Activated CD4-positive, alpha-beta T cell treated with anti-CD3 and anti-CD28 coated beads, Interleukin-2, amount 50 U/mL, for 4 hours (primary cell): ENCODE measurements at places on chromosomes 11 and 22.

GRCh38 chr22:34760276-34761008 is 305.5 kb upstream of the ISX start:
- no peak for DNase-seq

DNA sequence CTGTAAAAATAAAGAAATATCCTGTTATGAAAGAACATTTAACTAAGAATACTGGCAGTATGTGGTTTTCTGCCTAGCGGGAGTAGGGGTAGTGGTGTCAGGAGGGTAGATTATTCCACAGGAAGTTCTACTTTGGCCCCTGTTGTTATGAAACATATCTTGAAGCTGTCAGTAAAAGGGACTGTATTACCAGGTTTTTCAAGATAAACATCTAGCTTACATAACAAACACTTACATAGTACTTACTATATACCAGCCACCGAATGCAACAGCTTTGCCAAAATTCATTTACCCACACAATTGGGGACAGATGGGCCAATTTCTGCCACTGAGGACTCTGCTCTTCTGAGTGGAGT is 3.7 kb downstream of the TMEM123 start:
- DNase-seq, result no peak

- no peak for DNase-seq
Measured at GRCh38 chr11:206526-207207, 532 bp downstream of the BET1L start.

DNA sequence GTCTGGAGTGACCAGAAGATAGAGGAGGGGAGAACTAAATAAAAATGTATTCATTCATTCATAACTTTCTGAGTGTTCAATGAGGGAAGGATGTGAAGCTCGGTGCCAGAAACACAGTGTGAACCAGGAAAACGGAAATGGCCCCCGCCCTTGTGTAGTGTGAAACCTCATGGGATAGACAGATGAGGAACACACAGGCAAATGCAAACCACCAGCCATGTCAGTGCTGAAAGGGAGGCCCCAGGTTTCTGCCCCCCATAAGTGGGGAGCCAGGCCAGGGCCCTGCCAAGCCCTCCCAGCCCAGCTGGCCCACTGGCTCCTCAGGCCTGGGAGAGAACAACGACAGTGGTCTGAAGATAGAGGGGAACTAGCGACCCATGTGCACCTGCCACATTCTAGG is 30.5 kb downstream of the LARGE1 start:
- DNase-seq, result no peak

GRCh38 chr11:27085605-27086004 is 45.0 kb downstream of the BBOX1 start:
- no peak for DNase-seq

GRCh38 chr11:78446210-78446609 is 28.6 kb upstream of the GAB2 start:
- no peak for DNase-seq

GRCh38 chr11:926341-926916 is 759 bp downstream of the AP2A2 start:
- no peak for DNase-seq

DNA sequence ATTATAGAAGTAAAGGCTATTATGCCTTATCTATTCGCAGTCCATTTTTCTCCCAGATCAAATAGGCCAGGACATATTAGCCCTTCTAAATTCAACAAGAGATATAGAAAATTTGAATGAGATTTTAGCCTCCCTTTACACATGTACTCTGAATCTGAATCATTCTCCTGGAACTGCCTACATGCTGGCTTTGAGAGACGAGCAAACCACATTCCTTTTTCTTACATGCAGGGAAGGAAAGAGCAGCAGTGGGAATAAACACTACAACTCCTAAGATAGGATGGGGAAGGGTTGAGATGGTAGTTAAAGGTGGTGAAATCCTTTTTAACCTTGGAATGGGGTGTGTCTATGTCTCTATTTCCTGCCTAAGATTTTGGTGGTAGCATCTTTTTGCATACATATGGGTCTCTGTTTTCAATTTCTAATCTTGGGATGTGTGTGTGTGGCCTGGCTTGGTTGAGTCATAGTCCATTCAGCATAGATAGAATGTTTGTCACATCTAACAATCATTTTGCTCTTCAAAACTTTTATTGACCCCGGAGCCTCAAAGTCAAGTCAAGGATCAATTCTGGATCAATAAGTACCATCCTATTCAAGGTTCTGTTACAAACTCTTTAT is 11.1 kb upstream of the OOSP2 start:
- DNase-seq, result no peak

DNA sequence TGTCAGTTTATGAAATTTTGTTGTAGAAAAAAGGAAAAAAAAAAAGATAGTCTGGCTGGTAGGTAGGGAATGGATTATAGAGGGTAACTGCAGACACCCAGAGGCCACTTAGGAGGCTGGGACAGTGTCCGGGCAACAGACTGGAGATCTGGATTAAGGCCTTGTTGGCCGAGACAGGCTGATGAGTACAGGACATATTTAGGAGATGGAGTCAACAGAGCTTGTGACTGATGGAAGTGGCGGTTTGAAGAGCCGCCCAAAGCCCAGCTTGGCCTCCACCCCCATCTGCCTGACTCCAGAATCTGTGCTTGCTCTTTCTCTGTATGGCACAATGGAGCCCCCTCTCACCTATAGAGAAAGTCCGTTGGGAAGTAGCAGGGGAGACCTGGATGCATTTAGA is 7.6 kb downstream of the PLEKHB1 start:
- DNase-seq, result no peak

- DNase-seq, result no peak
Measured at GRCh38 chr22:26534171-26534855, 22.0 kb upstream of the TFIP11 start.

DNA sequence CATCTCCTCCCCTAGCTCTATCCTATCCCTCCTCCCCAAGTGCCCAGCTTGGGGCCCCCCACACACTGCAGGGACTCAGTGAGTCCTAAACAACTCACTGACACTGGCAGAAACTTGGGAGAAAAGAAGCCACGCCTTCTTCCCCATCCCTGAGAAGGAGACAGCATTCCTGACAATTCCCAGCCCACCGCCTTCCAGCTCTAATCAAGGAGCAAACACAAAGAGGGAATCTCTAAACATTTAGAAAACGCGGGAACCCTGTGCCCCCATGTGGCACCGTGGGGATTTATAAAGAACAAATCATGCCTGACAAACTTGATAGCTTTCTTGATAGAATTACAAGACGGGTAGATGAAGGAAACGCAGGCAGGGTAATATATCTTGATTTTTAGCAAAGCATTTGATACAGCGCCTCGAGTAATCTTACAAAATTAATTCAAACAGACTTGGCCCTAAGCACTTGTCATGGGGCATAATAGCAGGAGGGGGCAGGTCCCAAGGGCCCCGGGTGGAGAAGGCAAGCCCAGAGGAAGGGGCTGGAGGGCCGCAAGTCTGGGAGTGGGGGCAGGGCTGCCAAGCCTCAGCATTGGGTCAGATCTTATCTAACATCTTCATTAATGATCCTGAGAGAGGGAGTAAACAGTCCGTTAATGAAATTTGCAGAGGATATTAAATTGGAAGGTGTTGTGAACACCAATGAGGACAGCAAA is 4.5 kb downstream of the CHST1 start:
- no peak for DNase-seq

GRCh38 chr11:68855205-68855981 is 13.7 kb upstream of the CPT1A start:
- no peak for DNase-seq

DNA sequence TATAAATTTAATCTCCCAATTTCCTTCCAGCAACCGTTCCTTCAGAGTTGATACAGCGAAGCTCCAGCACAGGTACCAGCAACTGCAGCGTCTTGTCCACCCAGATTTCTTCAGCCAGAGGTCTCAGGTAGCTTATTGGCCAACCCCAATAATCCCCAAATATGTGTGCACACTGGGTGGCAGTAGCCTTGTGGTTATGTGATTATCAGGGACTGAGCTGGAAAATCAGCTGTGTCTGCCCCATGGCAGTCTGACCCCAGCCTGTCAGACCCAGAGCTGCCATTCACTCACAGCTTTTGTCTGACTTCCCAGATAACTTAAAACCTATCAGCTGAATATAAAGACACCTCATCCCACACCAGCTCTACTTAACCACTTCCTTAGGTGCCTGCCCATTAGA is 2.0 kb downstream of the HSCB start:
- DNase-seq, result no peak

GRCh38 chr11:68191661-68192579 is 21.2 kb downstream of the KMT5B start:
- DNase-seq, result no peak

DNA sequence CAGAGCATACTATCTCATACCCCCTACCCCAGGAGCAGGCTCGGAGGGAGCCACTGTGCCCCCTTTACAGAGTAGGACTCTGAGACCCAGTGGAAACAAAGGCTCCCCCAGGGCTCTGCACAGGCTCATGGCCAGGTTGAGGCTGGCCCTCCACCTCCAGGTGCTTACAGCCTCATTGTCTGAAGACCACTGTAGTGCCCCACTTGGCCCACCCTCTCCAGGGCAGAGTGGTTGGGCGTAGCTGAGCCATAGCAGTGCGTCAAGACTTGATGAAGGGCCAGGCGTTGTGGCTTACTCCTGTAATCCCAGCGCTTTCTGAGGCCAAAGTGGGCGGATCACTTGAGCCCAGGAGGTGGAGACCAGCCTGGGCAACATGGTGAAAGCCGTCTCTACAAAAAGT is 1.7 kb downstream of the ANKRD13D start:
- DNase-seq, result no peak

DNA sequence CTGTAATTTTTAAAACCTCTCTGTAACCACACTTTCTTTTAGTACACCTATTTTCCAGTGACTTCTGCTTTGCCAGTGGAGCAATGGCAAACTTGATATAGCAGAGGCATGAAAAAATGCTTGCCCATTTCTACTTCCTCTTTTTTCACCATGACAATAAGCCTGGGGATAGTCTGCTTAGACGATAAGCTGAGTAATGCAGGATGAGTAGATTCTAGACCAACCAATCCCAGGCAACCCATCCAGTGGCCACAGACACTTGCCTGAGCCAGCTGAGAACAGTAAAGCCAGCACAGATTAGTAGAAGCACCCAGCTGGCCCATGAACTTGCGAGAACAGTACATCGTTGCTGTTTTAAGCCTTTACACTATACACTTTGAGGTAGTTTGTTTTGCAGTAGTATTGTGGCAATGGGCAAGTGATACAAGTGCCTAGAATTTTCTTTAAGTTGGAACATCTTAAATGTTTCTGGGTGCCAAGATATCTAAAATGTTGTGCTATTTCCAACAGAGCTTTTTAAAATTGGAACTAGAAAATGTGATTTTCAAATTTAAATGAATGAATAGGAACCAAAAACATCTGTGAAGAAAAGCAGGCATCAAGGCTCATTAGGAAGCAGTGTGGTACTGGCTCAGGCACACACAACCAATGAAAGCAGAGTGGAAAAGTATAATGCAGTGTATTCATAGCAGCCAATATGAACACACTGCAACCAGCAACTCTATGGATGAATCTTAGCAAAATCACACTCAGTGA is 37.7 kb downstream of the DDI1 start:
- no peak for DNase-seq

- DNase-seq, result peak; percentile 71
Measured at GRCh38 chr11:46367244-46367915, 14.1 kb upstream of the MDK start.

- DNase-seq, result no peak
Measured at GRCh38 chr11:16807306-16807705, 68.9 kb downstream of the C11orf58 start.

DNA sequence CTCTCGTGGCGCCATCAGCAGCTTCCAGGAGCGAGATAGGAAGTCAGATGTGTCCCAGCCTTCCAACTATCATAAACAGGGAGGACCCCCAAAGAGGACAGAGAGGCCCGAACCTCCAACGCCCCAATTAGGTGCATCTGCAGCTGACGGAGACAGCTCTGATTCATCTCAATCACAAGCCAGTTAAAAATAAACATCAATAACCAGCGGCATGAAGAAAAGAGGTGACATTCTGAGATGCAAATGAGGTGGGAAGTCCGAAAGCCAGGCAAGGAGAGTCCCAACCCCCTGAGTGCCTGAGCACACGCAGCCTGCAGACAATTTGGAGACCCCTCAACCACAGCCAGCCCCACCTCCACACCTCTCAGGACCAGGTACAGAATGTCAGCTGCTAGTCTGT is 28.1 kb upstream of the IGSF9B start:
- DNase-seq, result no peak

DNA sequence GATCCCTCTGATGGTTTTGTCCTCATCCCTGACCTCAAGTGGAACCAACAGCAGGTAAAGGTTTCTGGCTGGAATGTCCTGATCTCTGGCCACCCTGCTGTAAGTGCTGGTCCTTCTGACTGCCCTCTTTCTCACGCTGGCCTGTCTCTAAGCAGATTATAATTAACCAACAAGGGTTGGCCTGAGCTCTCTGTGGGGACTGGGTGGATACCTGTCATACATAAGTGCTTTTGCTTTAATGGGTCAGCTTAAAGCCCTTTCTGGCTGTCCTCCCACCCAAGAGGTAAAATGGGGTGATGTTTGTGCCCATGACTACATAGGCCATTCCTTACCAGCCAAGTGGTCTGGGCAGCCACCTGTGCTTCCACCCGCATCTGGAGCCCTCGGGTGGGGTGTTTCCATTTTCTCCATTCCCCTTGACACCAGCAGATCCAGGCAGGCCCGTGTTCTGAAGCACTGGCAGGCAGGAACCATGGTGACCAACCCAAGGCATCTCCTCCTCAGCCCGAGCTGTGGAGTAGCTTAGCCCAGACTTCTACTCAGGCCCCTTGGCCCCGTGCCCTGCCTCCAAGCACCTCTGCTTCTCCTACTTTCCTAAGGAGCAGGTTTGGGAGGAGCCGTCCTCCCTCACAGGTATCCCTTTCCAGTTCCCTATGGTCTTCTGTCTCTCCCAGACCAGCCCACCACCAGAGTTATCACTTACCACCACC is 17.0 kb upstream of the ST3GAL4 start:
- DNase-seq, result no peak

- DNase-seq, result no peak
Measured at GRCh38 chr22:43848366-43849171, 13.7 kb downstream of the SULT4A1 start.

DNA sequence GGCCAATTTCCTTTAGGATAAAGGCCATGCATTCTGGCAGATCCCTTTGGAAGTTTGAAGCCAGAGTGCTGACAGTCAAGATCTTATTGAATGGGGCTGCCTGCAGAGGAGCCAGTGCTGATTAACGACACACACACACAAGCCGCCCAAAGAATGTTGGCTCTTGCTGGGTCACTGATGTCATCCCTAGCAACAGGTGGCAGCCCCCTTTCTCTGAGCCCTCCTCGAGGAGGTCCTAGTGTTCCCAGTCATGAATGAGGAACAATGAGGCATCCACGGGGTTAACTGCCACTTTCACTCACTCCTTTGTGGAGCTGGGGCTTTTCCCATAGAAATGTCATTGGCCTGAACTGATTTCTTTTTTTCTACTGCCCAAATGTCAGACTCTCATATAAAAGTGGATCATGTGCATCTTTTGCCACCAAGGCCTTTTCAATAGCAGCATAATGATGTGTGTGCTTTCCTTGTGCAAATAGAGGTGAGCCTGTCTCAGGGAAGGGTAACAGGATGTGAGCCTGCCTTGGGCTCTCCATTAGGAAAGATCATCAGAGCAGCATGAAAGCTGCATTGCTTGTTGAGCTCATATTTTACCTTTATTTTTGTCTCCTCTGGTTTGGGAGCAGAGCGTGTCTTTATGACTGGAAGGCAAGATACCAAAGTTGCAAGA is 301.8 kb upstream of the MTNR1B start:
- DNase-seq, result no peak

- no peak for DNase-seq
Measured at GRCh38 chr11:68816251-68816776, 25.4 kb downstream of the CPT1A start.
